ENCODE measurements at places on chromosomes 7 and 10.

GRCh38 chr7:133652547-133652946, 399.7 kb downstream of the EXOC4 start:
- no peak for DNase-seq

GRCh38 chr7:73865738-73866445, 4.9 kb downstream of the TMEM270 start:
- peak; percentile 46 for DNase-seq

DNA sequence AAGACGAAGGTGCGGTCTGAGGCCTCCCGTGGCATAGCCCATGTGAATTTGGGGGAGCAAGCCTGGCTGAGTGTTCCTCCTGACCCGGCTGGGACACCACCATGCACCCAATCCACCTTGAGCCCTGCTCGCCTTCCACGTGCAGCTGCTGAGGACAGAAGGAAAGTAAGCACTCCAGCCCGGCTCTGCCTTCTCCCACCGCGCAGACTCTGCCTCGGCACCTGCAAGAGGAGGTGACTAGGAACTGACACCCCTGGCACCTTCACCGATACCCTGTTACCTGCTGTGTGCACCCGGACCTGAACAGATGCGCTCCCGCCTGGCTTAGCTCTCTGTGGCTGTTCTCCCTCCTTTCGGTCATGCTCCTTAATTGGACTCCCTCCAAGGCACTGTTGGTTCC, 57.0 kb upstream of the OPN4 start:
- no peak for DNase-seq

GRCh38 chr10:129799942-129800341, 164.1 kb downstream of the EBF3 start:
- no peak for DNase-seq

DNA sequence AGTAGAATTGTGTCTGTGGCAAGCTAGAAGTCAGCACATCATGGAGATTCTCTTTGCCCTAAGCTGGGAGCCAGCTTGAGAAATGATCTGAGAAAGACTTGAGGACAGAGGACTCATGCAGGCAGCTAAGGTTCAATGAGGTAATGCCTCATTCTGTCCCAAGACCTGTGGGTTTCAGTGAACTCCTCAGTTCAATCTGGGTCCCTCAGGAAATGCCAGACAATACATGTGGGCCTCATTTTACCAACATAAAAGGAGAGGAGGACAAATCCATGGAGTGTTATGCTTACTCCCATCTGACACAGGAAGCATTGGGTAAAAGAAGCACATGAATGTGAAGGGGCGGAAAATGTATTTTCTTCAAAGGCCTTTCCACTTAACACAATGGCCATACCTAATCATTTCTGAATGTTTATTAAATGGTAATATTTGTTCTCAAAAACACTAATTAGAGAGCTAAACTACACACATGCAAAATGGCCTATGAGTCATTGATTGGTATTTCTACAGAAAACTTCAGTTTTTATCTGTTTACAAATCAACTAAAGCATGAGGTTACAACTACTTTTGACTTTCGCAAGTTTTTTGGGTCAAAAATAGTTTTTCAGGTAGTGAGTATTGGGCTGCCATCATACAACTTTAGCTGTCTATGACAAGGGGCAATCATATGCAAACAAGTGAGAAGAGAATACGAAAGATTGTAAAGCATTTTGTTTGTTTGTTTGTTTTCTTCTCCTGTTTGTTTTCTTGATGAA, 205.3 kb downstream of the CHRM2 start:
- no peak for DNase-seq

DNA sequence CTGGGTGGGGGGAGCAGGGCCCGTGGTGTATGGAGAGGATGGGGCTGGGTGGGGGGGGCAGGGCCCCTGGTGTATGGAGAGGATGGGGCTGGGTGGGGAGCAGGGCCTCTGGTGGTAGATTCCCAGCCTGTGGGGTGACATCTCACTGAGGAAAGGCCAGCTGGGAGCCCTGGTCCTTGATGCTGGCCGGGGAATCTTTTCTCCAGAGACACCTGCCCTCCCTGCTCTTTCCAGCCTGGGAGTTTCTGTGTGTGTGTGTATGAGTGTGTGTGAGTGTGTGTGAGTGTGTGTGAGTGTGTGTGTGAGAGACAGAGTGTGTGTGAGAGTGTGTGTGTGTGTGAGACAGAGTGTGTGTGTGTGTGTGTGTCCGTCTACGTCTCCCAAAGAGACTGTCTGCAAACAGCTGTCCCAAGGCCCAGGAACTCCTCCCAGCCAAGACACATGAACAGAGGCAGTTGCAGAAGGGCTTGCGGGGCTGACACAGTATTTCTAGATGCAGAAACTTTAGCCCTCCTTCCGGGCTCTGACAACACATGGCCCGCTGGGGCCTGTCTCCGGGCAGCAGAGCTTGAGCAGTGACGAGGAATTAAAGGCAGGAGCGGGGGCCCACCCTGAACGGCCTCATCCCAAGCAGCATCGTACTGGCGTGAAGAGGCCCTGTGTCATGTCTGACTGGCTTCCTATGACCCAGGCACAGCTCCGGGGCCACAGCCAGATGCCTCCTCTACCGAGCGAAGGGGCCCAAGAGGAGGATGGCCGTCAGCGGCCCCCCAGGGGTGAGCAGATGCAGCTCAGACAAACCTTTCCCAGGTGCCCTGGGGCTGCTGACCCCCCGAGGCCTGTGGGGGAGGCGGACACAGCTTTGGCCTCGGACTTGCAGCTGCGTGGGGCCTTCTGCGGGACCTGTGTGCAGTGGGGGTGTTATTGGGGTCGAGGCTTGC, 24.3 kb downstream of the FAM20C start:
- DNase-seq, result no peak

GRCh38 chr7:27095050-27095896, 527 bp downstream of the HOXA1 start:
- no peak for DNase-seq

- DNase-seq, result no peak
Measured at GRCh38 chr10:120184547-120185337, 272.3 kb upstream of the PLPP4 start.

- no peak for DNase-seq
Measured at GRCh38 chr7:37656913-37657530, 26.5 kb upstream of the GPR141 start.

- no peak for DNase-seq
Measured at GRCh38 chr7:127821146-127821545, 169.2 kb downstream of the SND1 start.

GRCh38 chr7:18469316-18469715, 26.2 kb upstream of the HDAC9 start:
- DNase-seq, result no peak

DNA sequence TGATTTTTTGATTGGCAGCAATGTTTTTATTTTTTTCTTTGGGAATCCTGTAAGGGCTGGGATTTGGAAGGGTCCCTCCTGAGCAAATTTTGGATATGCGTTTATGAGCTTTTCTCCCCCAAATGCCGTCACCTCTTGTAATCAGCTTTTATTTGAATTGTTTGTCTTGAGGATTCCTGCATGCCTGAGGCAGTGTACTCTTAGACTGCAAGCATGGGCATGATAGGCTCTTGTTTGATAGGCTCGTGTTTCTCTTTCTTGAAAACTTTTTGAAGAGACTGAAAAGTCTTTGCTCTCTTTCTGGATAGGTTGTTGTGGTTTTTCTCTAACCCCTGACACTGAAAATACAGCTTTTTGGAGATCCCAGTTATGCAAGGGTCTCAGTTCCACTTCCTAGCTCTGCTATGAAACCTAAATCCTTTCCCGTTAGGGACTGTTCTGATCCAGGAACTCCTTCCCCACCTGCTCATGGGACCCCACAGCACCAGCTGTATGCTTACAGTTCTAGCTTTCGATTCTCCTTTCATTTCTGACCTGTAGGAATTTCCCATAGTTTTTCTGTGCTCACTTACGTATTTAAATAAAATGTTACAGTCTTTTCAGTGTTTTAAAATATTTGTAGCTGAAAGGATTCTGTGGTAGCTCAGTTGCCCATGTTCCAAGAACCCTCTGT, 17.2 kb downstream of the TSPAN13 start:
- DNase-seq, result no peak

GRCh38 chr7:129279757-129280156, 54.9 kb downstream of the AHCYL2 start:
- DNase-seq, result no peak

GRCh38 chr10:128180843-128181242, 54.6 kb upstream of the MKI67 start:
- DNase-seq, result peak; percentile 53

DNA sequence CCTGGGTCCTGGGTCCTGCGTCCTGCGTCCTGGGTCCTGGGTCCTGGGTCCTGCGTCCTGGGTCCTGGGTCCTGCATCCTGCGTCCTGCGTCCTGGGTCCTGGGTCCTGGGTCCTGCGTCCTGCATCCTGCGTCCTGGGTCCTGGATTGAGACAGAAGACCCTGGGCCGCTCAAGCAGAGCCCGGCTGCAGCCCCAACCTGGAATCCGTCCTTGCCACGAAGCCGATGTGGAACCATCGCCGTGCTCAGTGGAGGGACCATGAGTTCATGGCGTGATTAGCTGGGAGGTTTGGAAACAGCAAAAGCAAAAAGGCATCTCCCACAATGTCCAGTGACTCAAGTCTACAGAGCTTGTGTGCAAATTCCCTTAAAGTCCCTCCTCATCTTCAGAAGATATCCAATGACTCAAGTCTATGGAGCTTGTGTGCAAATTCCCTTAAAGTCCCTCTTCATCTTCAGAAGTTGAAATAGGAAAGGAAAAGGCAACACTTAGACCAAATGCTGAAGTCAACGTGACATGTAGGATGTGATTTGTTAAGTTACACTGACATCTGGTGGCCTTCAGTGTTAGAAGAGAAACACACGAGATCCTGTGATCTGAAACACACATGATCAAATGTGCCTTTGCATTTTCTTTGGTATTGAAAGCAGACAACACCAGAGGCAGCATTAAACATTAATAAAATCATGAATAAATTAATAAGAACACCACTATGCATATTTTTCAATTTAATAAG, 179.9 kb downstream of the PTPRN2 start:
- DNase-seq, result no peak

DNA sequence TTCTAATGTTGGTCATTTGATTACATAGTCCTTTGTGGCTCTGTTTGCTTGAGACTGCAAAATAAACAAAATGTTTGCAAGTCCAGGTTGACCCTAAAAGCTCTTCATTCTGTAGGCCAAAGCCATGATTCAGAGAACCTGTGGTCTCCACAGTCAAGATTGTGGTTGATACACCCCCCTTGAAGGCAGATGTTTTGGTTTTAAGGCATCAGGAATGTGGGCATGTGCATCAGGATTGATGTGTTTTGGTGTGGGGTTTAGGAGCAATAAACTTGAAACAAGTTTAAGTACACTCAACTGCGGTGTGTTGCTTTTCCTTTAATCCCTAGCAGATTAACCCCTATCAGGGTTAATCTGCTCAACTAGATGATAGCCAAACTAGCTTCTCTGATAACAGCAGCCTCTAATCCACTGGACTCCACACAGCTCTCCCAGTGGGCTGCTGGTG, 379.1 kb upstream of the GALNT17 start:
- DNase-seq, result no peak

- no peak for DNase-seq
Measured at GRCh38 chr7:36686499-36686898, 37.8 kb downstream of the AOAH start.

- DNase-seq, result no peak
Measured at GRCh38 chr7:2138146-2138765, 94.5 kb downstream of the MAD1L1 start.

DNA sequence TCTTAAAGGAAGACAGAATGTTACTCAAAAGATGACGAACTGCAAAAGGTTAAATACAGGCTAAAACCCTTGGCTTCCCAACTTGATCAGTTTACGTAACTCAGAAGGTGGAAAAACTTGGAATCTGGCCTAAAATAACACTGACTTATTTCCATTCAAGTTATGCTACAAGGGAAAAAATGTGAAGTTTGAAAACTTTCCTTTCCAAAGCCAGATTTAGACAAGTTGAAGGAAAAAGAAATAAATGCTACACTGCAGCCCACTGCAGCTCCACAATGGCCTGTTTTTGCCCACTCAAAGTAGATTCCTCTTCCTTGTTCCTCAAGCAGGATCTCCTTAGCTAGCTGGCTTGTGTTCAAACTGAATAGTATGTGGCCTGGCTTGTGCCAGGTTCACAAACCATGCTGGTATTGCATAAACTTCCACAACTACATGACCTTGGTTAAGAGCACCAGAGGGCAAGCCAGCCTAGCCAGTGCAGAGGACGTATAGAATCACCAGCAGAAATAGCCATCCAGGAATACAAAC, 166.2 kb downstream of the CPEB3 start:
- no peak for DNase-seq

DNA sequence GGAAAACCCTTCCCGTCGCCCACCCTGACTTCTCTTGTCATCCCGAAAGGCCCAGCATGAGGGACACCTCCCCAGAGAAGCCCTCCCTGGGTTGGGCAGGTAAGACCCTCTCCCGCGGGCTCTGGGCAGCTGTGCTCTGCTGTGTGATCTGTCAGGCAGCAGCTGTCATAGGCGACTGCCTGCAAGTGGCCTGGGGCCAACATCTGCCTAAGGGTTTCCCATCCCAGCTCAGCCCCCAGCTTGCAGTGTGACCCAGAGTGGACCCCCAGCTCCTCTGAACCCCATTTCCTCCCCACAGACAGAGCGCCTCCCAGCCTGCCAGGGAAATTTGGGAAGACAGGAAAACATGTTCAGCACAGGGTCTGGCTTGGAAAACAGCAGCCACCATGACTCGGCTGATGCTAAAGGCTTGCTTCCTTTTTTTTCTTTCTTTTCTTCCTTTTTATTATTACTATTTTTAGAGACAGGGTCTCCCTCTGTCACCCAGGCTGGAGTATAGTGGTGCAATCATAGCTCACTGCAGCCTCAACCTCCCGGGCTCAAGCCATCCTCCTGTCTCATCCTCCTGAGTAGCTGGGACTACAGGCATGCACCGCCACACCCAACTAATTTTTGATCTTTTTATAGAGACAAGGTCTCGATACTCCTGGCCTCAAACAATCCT, 18.3 kb upstream of the TNRC18 start:
- DNase-seq, result no peak

DNA sequence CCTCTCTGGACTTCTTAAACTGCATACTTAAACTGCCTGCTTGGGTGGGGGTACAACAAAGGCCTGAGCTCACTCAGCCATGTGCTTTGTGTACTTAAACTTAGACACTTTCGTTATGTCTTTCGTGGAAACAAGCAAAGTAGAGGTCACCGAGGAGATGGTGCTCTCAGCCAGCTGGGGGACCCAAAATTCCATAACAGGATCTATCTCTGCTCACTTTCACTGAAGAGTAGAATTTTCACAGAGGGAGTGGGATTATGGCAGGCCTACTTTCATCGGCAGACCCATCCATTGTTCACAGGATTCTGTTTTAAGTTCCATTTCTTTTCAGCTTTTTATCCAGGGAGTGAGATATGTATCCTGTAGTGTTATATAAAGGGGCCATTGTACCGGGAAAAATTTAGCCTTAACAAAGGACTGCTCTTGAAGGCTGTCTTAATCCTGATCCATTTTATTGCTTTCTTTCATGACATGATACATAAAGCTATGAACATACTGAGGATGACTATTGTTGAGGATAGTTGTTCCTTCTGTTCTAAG, 370.0 kb upstream of the GHITM start:
- DNase-seq, result no peak

- no peak for DNase-seq
Measured at GRCh38 chr7:131480384-131481315, 75.8 kb downstream of the PODXL start.
